ENCODE measurements at places on chromosomes 7 and 10. TPM values are rescaled to one million over a fixed set of nuclear protein-coding genes. Genes with fewer than 3 reads are reported as not detected.

- H3K27ac ChIP-seq = no peak overlapping the region
- H3K36me3 ChIP-seq = peaks cover 25% of the 10 kb centered on the region
- no peak for DNase-seq
Measured at GRCh38 chr10:99698504-99699080, 33.3 kb downstream of the COX15 start.

GRCh38 chr10:87691506-87692070, 31.9 kb downstream of the PAPSS2 start:
- peaks cover 15% of the 10 kb centered on the region for H3K27me3 ChIP-seq
- no peak for DNase-seq
- no peaks in the 10 kb centered on the region for H3K36me3 ChIP-seq

DNA sequence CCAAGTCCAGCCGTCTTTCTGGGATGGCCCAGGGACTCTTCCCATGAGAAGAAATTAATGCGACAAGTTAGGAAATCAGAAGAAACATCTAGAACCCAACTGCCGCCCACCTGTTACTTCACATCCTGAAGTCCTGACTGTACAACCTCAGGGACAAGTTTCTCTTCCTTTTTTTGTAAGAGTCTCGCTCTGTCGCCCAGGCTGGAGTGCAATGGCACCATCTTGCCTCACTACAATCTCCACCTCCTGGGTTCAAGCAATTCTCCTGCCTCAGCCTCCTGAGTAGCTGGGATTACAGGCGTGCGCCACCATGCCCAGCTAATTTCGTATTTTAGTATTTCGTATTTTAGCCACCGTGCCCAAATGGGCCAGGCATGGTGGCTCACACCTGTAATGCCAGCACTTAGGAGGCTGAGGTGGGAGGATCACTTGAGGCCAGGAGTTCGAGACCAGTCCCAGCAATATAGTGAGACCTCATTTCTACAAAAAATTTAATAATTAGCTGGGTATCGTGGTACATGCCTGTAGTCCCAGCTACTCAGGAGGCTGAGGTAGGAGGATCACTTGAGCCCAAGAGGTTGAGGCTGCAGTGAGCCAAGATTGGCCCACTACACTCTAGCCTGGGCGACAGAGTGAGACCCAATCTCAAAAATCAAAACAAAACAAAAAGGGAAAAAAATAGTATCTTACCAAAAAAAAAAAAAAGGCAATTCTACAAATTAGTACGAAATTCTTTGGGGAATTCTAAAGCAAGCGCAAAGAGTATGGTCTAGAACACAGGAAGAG, 20.8 kb downstream of the LAT2 start:
- peaks cover 57% of the 10 kb centered on the region for H3K36me3 ChIP-seq
- no peak for DNase-seq
- H3K27me3 ChIP-seq = no peaks in the 10 kb centered on the region
- no peak overlapping the region for H3K4me3 ChIP-seq
- H3K27ac ChIP-seq = peak overlapping the region; percentile 62

- H3K27ac ChIP-seq = no peak overlapping the region
- no peak overlapping the region for H3K4me3 ChIP-seq
- H3K4me1 ChIP-seq = no peaks in the 10 kb centered on the region
Measured at GRCh38 chr7:71414490-71414889, 282.5 kb downstream of the GALNT17 start.

GRCh38 chr7:85160223-85160622, 26.6 kb downstream of the SEMA3D start:
- DNase-seq = no peak
- H3K27ac ChIP-seq = no peak overlapping the region
- H3K4me1 ChIP-seq = peaks cover 1% of the 10 kb centered on the region
- no peaks in the 10 kb centered on the region for H3K36me3 ChIP-seq

- no peak for DNase-seq
- H3K36me3 ChIP-seq = no peaks in the 10 kb centered on the region
- peaks cover 4% of the 10 kb centered on the region for H3K4me1 ChIP-seq
- H3K4me3 ChIP-seq = no peak overlapping the region
Measured at GRCh38 chr7:154917808-154918160, 85.1 kb downstream of the PAXIP1 start.

DNA sequence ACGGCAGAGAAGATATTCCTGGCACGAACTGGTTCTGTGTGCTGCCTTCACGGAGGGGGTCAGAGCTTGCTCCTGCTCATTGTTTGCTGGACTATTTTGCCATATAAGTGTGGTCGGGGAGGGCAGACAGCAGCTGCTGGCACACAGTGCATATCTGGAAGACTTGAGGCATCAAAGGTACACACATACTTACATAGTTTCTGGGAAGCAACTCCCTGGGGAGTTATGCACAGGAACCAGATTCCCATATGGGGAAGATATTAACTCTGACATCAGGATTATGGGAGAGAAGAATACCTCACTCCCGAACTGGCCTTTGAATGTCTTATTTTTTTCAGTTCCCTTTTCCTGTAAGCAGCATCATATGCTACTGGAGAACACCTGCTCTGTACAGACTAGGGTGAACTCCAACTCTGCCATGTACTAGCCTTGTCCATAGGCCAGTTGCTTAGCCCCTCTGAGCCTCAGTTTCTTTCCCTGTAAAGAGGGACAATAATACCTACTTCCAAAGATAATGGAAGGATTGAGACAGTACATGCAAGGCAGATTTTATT, 41.5 kb downstream of the LGI1 start:
- H3K4me1 ChIP-seq = no peaks in the 10 kb centered on the region
- no peaks in the 10 kb centered on the region for H3K36me3 ChIP-seq
- no peak overlapping the region for H3K4me3 ChIP-seq
- peaks cover 20% of the 10 kb centered on the region for H3K27me3 ChIP-seq

DNA sequence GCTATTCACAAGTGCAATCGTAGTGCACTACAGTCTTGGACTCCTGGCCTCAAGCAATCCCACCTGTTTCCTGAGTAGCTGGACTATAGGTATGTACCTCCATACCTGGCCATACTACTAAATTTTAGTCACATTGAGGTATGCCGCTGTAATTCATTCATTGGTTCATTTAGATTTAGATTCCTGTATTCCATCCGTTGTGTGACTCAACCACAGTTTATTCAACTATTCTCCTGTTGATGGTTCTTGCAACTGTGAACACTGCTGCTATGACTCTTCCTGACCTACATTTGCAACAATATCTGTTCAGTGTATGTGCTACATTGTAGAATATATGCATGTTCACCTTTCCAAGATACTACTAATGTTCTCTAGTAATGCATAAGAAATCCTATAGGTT, 8.0 kb upstream of the ZCCHC24 start:
- no peak overlapping the region for H3K4me3 ChIP-seq
- DNase-seq = no peak
- no peaks in the 10 kb centered on the region for H3K36me3 ChIP-seq
- H3K27me3 ChIP-seq = peaks cover 31% of the 10 kb centered on the region
- H3K4me1 ChIP-seq = no peaks in the 10 kb centered on the region

GRCh38 chr7:11480143-11480542, 351.9 kb downstream of the THSD7A start:
- no peak overlapping the region for H3K27ac ChIP-seq
- no peak for DNase-seq
- H3K27me3 ChIP-seq = no peaks in the 10 kb centered on the region

- H3K4me3 ChIP-seq = no peak overlapping the region
- no peak for DNase-seq
Measured at GRCh38 chr10:77332256-77332655, 305.4 kb downstream of the KCNMA1 start.

DNA sequence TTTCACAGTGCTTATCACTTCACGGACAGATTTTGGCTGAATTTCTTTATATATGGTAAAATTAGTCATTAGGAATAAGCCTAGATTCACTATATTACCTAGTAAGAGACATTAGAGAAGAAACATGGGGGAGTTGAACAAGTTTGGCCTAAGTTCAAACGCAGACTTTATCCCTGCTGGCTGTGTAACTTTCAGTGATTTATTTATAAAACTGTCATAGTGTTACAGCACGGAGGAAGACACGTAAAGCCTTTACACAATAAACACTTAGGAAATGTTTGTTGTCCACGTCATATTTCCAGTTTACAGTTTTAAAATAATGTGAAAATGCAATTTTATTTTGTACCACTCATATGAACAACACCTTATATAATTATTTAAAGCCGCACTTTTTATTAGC, 661.5 kb downstream of the MAGI2 start:
- no peaks in the 10 kb centered on the region for H3K4me1 ChIP-seq
- no peaks in the 10 kb centered on the region for H3K36me3 ChIP-seq
- no peak overlapping the region for H3K27ac ChIP-seq
- no peaks in the 10 kb centered on the region for H3K27me3 ChIP-seq
- no peak overlapping the region for H3K4me3 ChIP-seq
- DNase-seq = no peak

- no peak for DNase-seq
- no peaks in the 10 kb centered on the region for H3K27me3 ChIP-seq
- no peaks in the 10 kb centered on the region for H3K36me3 ChIP-seq
- H3K4me3 ChIP-seq = no peak overlapping the region
Measured at GRCh38 chr10:107740962-107741690, 576.6 kb upstream of the SORCS1 start.

- no peak overlapping the region for H3K4me3 ChIP-seq
- no peak overlapping the region for H3K27ac ChIP-seq
- no peaks in the 10 kb centered on the region for H3K36me3 ChIP-seq
- no peaks in the 10 kb centered on the region for H3K27me3 ChIP-seq
- H3K4me1 ChIP-seq = no peaks in the 10 kb centered on the region
Measured at GRCh38 chr7:46745707-46746090, 824.6 kb upstream of the IGFBP3 start.

DNA sequence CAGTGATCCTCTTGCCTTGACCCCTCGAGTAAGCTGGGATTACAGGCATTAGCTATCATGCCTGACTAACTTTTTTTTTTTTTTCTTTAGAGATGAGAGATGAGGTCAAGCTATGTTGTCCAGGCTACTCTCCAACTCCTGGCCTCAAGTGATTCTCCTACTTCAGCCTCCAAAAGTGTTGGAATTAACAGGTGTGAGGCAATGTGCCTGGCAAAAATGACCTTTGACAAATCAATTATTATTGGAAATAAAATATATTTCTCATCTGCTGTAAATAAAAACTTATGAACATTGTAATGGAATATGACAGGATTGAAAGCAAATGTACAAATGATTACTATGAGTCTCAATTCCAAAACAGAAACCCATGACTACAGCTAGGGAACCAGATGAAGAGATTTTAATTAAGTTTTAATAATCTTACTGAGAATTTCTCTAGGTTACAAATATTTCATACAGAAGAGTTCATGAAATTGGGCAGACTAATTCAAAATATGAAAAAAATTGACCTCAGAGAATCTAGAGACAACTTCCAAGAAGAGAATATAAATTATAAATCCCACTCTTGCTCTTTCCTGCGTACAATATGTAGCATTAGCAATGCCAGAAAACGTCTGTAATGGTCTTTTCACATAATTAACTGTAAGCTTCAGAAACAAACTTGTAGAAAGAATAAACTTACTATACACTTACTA, 414.7 kb downstream of the DGKB start:
- no peaks in the 10 kb centered on the region for H3K36me3 ChIP-seq
- H3K4me1 ChIP-seq = no peaks in the 10 kb centered on the region
- H3K27me3 ChIP-seq = no peaks in the 10 kb centered on the region
- H3K4me3 ChIP-seq = no peak overlapping the region
- no peak overlapping the region for H3K27ac ChIP-seq

GRCh38 chr7:106054971-106055532, 57.1 kb downstream of the SYPL1 start:
- no peak for DNase-seq
- peaks cover 28% of the 10 kb centered on the region for H3K4me1 ChIP-seq
- H3K27ac ChIP-seq = no peak overlapping the region

- H3K36me3 ChIP-seq = no peaks in the 10 kb centered on the region
- no peaks in the 10 kb centered on the region for H3K4me1 ChIP-seq
- no peak overlapping the region for H3K27ac ChIP-seq
- H3K4me3 ChIP-seq = no peak overlapping the region
Measured at GRCh38 chr7:49244543-49244942, 320.2 kb downstream of the CDC14C start.

DNA sequence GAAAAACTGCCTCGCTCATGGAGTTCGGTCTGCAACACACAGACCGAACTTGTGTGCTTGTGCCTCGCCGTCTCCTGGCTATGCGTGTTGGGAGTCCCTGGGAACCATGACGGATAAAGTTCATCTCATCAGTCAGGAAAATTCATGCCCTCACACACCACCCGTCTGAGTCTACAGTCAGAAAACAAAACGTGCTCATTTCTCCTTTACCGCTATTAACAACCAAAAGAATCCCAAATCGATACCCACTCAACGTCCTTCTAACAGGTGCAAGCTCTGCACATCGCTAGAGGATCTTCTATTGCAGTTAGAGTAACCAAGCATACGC, 13.6 kb downstream of the CNPY1 start:
- DNase-seq = no peak
- peaks cover 66% of the 10 kb centered on the region for H3K27me3 ChIP-seq
- H3K27ac ChIP-seq = no peak overlapping the region
- H3K36me3 ChIP-seq = no peaks in the 10 kb centered on the region
- H3K4me3 ChIP-seq = no peak overlapping the region

DNA sequence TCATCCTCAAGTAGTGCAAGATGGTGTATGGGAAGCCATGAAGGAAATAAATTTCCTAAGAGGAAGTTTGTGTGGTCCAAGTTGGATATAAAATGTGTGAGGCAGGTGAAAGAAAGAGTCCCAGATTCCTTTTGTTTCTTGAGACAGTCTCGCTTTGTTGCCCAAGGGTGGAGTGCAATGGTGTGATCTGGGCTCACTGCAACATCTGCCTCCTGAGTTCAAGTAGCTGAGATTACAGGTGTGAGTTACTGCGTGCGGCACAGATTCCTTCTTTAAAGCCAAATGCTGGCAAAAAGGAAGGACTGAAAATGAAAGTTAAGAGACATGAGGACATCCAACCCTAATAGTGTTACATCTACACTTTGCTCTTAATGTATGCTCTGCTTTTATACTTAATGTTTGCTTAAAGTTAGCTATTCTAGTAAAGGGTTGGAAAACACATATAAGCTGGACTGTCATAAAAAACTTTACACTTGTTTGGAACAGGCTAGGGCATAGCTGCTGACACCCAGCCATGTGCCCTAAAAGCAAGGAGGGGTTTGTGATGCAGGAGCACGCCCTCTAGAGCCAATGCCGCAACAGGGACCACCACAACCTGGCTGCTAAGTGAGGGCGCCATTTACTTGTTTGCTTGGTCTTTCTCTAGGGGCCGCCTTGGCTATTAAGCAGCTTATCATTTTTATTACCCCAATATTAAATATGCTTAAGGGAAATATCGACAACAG, 34.5 kb downstream of the CLEC2L start:
- no peaks in the 10 kb centered on the region for H3K36me3 ChIP-seq
- peaks cover 23% of the 10 kb centered on the region for H3K27me3 ChIP-seq
- no peak overlapping the region for H3K4me3 ChIP-seq
- H3K27ac ChIP-seq = no peak overlapping the region

GRCh38 chr7:43554423-43554822, 28.5 kb upstream of the STK17A start:
- no peak for DNase-seq
- H3K27ac ChIP-seq = no peak overlapping the region
- H3K27me3 ChIP-seq = peaks cover 41% of the 10 kb centered on the region
- H3K36me3 ChIP-seq = no peaks in the 10 kb centered on the region
- H3K4me1 ChIP-seq = peaks cover 15% of the 10 kb centered on the region
- no peak overlapping the region for H3K4me3 ChIP-seq

GRCh38 chr10:24519950-24520349, 203.7 kb downstream of the ARHGAP21 start:
- peaks cover 6% of the 10 kb centered on the region for H3K27me3 ChIP-seq
- no peak overlapping the region for H3K27ac ChIP-seq
- H3K36me3 ChIP-seq = no peaks in the 10 kb centered on the region
- H3K4me1 ChIP-seq = peaks cover 6% of the 10 kb centered on the region
- peak overlapping the region; percentile 12 for H3K4me3 ChIP-seq

STK31 gene
- 0.07 TPM for total RNA-seq

WNT8B gene
- not detected for total RNA-seq

GARIN1A gene
- total RNA-seq = 1.0 TPM

DIP2C gene
- 0.99 TPM for total RNA-seq

CYP26C1 gene
- 0.18 TPM for total RNA-seq

LIPN gene
- not detected for total RNA-seq

ELFN1 gene
- total RNA-seq = not detected

SOSTDC1 gene
- not detected for total RNA-seq
